ENCODE measurements at places on chromosomes 16 and 17.

GRCh38 chr17:72826602-72827001, 265.9 kb downstream of the SLC39A11 start:
- DNase-seq = no peak

DNA sequence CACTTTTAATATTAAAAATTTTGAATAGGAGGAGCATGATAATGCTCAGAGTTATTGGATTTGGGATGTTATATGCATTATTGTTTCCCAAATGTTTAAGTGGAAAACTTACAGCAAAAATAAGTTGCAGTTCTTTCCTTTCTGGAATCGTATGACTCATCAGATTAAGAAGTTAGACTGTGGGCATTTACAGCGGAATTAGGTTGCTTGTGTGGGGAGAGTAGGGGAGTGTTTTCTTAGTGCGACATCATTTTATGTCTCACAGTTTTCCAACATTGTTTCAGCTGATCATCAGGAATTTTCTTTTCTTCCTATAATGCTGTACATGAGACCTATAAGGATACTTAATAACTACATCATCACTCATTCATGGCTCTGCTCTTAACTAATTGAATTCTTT, 1631.8 kb downstream of the CDH8 start:
- no peak for DNase-seq

- peak; percentile 85 for DNase-seq
Measured at GRCh38 chr17:50944054-50944901, 78.1 kb upstream of the TOB1 start.

- no peak for DNase-seq
Measured at GRCh38 chr16:24035127-24035842, 199.5 kb downstream of the PRKCB start.

DNA sequence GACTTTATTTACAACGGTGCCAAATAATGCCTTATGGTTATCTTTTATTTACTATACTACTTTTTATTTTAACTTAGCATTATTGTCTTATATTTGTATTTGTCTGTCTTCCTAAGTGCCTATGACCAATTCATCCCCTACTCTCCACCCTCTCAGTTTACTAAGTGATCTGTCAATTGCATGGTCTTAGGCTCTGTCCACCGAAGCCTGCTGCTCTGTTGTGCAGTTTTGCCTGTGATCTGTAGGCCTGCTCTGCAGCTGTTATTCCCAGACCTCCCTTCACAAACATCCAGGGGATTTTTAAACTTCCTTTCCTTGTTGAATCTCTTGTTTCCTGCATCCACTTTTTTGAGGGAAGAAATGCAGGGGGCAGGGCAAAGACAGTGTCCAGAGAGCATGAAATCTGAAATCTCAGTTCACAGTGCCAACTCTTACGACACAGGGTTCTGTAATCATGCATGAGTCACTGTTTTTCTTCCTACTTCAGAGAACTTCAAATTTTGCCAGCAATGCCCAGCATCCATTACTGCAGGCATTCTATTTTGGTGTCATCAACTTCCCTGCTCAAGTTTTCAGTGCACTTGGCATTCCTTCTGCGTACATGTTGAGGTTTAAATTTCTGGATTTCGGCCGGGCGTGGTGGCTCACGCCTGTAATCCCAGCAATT, 11.4 kb downstream of the SLFN5 start:
- DNase-seq = peak; percentile 59

GRCh38 chr17:8108972-8109660, 9.2 kb downstream of the ALOXE3 start:
- no peak for DNase-seq

DNA sequence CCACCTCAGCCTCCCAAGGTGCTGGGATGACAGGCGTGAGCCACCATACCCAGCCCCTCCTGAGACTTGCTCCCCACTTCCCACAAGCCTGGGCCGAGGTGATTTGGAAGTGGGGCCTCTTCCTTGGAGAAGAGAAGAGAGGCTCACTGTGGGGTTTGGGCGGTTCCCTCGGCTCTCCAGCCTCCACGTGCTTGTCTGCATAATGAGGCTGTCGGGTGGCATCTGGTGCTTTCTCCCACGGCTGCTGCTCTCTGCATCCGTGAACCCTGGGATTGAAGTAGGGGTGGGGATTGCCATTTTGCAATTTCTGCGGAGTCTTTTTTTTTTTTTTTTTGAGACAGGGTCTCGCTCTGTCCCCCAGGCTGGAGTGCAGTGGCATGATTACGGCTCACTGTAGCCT, 101.4 kb downstream of the RAP1GAP2 start:
- DNase-seq = no peak

DNA sequence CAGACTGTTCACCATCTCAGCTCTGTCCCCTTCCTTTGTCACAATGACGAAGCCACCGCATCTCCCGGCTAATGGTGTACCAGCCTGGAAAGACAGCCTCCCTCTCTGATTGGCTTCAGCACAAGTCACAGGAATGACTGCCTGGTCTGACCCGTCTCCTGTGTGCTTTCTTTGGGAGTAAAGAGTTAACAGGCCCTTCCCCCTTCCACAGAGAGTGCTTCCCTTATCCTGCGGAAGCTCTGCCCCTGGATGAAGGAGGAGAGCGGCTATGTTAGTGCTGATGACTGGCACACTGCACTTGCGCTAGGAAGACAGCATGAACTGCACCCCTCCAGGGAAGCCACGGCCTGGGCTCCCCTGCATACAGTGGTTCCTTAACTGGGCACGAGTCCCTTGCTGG, 11.3 kb downstream of the USB1 start:
- DNase-seq = no peak

DNA sequence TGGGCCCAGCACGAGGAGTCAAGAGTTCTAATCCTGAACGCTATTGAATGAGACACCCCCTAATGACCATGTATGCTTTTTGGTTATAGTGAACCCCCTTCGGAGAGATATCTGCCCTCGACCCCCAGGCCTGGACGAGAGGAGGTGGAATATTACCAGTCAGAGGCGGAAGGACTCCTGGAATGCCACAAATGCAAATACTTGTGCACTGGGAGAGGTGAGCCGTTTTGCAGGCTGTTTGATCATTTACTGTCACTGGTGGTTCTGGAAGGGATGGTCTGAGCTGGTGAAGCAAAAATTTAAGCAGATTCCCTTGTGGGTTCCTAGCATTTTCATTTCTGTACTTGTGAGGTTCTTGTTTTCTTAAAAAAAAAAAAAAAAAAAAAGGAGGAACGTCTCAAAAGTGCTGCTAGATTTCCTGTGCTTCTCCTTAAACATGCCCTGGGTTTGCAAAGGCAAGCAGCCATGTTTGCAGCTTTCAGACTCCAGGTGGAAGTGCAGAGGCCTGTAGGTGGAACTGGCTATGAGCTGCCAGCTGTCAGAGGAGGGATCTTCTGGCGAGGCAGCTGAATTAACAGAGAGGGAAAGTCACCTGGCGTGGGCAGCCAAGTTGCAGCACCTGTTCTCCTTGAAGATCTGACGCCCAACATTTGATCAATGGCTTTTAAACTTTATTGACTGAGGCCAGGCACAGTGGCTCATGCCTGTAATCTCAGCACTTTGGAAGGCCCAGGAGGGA, 3.5 kb downstream of the MARVELD3 start:
- DNase-seq = no peak

DNA sequence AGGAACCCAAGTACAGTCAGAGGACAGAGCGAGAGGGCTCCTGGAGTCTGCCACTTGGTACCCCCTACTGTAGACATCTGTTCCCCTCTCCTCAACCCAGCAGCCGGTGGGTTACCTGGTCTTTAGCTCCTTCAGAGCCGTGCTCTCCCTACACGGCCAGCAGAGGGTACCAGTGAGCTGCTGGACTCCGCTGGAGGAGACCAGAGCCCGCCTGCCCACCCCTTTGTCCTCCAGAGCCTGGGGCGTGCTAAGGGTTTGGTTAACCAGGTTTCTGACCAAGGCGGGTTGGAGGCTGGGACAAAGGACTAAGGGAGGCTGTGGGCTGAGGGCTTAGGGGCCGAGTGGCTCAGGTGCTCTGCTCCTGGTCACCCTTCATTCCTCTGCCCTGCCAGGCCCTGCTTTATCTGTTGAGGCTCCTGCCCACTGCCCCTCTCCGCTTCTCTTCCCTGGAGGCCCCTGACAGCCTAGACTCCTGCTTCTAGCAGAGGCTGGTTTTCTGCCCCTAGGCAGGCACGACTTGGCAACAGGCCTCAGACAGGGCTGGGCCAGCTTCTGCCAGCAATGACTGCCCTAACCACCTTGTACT, 2.7 kb upstream of the HSD11B2 start:
- peak; percentile 77 for DNase-seq
